ENCODE measurements at places on chromosomes 12 and 14.
A peak's percentile ranks its signal among the peaks of the same experiment; 100 is the strongest.

DNA sequence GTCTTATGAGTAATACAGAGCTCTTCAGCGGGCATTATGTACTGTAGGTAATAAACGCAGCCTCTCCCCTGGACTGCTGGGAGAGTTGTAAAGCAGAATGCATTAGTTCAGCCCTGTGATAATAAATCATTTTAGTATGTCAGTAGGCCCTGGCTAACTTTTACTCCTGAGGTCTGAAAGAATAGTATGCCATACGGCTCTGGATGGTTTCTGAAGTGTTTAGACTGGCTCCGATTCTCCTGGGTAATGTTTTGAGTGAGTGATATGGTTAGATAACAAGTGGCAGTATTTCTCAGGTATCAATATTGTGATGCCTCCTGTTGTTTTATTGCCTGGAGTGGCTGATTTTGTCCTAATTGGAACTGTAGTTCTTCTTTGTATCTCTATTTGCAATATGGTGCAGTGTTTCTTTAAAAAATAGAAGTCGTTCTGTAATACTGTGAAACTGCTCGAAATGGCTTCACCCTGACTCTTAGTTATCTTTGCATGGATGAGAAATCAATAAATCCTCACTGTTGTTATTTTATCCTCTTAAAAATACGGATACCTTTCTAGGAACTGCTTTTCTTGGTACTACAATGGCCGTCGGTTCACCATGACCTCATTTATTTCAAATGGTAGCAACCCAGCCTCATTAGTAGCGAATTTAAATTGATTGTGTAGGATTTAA is 100.2 kb downstream of the PDZRN4 start:
- no peaks in the 10 kb centered on the region for H3K4me1 ChIP-seq
- no peaks in the 10 kb centered on the region for H3K36me3 ChIP-seq
- no peak overlapping the region for H3K4me3 ChIP-seq
- H3K27ac ChIP-seq = no peak overlapping the region
- DNase-seq = no peak

DNA sequence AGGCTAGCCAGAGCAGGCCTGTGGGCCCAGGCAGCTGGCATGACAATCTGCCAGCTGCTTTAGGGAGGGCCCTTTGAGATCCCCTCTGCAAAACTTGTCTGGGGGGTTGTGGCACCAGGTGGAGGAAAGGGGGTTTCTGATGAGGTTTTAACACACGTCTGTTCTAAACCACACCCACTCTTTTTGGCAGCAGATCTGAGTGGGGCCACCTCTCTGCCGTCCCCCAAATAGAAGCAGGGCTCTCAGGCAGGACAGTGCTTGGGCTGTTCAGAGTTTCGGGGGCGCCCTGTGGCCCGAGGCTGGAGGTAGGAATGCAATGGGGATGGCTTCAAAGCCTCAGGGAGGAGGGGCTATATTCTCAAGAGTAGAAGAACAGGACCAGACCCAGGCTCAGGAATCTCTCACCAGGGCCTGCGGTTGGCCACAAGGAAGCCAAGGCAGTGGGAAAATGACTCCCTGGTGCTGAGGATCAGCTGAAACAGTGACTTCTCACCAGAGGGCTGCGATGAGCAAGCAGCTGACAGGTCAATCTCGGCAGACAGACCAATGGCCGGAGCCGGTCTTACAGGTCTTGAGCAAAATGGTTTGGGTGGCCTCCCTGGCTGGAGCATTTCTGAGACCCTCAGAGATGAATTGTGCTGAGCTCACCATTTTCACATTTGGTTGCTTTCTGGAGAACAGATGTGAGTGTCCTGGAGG is 1.5 kb upstream of the KRT5 start:
- H3K27ac ChIP-seq = no peak overlapping the region
- DNase-seq = no peak
- no peaks in the 10 kb centered on the region for H3K36me3 ChIP-seq
- no peaks in the 10 kb centered on the region for H3K4me1 ChIP-seq
- H3K27me3 ChIP-seq = no peaks in the 10 kb centered on the region

DNA sequence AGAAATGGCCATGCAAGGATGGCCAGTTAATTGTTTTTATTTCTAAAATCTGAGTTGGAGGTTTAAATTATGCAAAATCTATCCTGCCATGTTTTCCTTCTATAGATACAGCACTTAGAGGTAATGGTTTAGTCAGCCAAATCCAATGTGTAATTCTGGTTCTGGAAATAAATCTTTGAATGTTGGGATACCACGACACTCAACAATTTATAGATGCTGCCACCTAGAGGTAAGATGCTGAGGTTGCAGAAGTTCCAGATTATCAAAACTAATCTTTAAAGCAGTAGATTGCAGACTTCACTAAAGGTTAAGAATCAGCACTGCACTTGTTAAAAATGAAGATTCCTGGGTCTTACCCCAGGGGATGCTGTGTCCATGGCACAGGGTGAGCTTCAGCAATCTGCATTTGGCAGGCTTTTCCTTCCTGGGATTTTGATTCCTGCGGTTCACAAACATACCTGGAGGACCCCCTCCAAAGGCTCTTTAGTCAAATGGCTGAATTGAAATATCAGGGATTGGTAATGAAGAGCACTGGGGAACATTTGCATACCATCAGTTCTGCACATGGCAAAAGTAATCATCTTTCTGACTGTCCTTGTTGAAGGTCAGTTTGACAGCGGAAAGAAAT is 53.4 kb upstream of the ANO4 start:
- H3K36me3 ChIP-seq = no peaks in the 10 kb centered on the region
- no peaks in the 10 kb centered on the region for H3K4me1 ChIP-seq
- H3K27me3 ChIP-seq = no peaks in the 10 kb centered on the region
- no peak overlapping the region for H3K27ac ChIP-seq
- no peak for DNase-seq
- no peak overlapping the region for H3K4me3 ChIP-seq

- H3K36me3 ChIP-seq = no peaks in the 10 kb centered on the region
- DNase-seq = no peak
- H3K4me3 ChIP-seq = no peak overlapping the region
These were observed 130.3 kb downstream of the TGFB3 start for GRCh38 chr14:75851574-75851866.

DNA sequence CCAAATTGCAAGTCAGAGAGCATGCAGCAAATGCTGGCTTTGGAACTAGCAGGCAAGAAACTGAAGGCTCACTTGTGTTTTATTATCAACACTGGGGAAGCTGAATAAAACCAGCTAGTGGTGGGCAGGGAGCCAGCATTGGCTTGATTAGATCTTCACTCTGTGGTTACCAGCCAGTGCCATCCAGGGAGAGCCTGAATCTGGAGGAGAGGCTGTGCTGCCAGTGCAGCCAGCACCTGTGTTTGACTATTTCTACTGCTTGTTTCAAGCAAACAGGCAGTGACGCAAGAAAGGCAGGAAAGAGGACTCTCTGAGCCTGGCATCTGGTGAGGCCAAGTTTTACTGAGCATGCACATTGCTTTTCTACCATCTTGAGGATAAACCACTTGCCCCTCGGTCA is 247.0 kb downstream of the PHLDA1 start:
- H3K4me3 ChIP-seq = no peak overlapping the region
- no peaks in the 10 kb centered on the region for H3K4me1 ChIP-seq
- no peak overlapping the region for H3K27ac ChIP-seq
- H3K27me3 ChIP-seq = no peaks in the 10 kb centered on the region

DNA sequence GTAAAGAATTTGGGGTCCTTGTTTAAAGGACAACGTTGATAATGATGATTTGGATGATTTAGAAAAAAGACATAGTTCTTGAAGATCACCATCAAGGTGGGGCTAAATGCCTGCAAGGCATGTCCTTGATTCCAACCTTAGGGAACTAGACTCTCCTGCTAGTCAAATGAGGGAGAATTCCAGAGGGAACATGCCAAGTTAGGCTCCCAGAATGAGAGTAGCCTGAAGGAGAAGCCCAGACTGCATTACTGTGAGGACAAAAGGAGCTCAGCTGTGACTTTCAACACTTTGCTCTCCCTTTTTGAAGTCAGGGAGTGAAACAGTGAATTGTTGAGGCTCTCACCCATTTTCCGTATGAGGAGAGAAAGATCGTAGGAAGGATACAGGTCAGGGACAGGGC is 95.2 kb upstream of the TBX3 start:
- DNase-seq = no peak
- no peak overlapping the region for H3K4me3 ChIP-seq
- no peaks in the 10 kb centered on the region for H3K4me1 ChIP-seq
- no peaks in the 10 kb centered on the region for H3K27me3 ChIP-seq

GRCh38 chr14:72643317-72643801 is 250.5 kb downstream of the DPF3 start:
- H3K36me3 ChIP-seq = no peaks in the 10 kb centered on the region
- H3K4me3 ChIP-seq = no peak overlapping the region
- no peaks in the 10 kb centered on the region for H3K27me3 ChIP-seq
- H3K27ac ChIP-seq = no peak overlapping the region

- no peak overlapping the region for H3K27ac ChIP-seq
- no peaks in the 10 kb centered on the region for H3K27me3 ChIP-seq
- DNase-seq = no peak
- H3K4me1 ChIP-seq = no peaks in the 10 kb centered on the region
These were observed 319.7 kb upstream of the NAV3 start for GRCh38 chr12:77510985-77511384.

DNA sequence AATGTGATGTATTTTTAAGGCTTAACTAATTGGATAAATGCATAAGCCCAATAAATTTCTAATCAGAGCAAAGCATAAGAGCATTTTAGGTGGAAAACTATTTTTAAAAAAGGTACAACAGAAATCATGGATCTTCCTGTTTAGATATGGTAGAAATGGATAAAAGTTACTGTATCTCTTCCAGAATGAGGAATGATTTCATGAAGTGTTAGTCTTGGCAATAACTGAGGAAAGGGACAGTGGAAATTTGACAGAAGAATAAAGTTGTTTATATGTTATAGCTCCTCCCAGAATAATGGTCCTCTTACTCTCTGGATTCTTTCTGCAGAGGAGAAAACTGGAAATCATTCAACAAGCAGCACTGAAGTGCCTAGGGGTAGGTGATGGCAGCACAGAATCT is 32.4 kb upstream of the BMAL2 start:
- H3K4me1 ChIP-seq = no peaks in the 10 kb centered on the region
- H3K27ac ChIP-seq = no peak overlapping the region
- no peaks in the 10 kb centered on the region for H3K27me3 ChIP-seq
- peaks cover 10% of the 10 kb centered on the region for H3K36me3 ChIP-seq
- no peak overlapping the region for H3K4me3 ChIP-seq

DNA sequence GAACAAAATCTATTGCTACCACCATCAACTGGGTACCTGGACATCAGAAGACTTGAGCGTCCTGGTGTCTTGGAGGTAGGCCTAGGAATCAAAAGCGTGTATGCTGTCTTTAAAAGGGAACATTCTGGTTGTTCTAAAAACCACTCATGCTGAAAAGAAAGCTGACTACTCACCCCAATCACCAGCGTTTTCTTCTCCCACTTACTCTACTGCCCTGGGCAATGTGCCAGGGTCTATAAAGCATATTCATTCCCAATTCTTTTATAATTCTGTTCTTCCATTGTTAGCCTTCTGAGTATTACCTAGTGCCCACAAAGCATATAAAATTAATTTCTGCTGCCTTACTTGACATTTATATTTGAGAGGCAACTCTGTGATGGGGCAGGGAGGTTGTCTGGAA is 133.4 kb downstream of the KCNA5 start:
- H3K36me3 ChIP-seq = no peaks in the 10 kb centered on the region

DNA sequence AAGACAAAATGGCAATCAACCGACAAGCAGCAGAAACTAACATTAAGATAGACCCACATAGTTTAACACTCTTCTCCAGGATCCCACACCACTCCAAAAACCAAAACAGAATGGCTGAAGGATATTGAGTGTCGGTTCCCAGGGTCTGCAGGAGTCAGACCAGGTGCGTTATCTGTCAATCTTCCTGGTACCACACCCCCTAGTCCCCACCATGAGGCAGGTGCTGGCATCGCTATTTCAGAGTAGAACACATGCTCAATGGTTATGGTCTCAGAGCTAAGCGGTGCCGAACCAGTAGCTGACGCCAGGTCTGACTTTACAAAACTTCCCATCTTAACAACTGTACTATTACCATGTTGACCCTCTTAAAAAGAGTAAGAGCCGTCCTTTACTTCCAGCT is 10.2 kb downstream of the STX2 start:
- no peak overlapping the region for H3K4me3 ChIP-seq
- peaks cover 23% of the 10 kb centered on the region for H3K4me1 ChIP-seq
- no peak for DNase-seq
- peaks cover 7% of the 10 kb centered on the region for H3K36me3 ChIP-seq
- no peaks in the 10 kb centered on the region for H3K27me3 ChIP-seq
- H3K27ac ChIP-seq = no peak overlapping the region

DNA sequence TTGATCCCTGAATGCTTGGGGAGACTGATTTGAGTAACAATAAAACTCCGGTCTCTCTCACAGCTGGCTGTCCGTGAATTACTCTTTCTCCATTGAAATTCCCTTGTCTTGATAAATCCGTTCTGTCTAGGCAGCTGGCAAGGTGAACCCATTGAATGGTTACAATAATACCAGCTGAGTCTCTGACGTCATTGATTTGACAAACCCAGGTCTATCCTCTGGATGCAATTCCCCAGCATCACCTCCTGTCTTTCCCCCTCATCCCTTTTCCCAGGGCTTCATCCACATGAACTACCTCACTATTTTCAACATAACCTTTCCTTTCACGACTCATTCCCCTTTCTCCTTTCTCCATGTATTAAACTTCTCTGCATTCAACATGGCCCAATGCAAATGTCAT is 98.7 kb upstream of the TMEM132C start:
- no peaks in the 10 kb centered on the region for H3K27me3 ChIP-seq
- H3K4me3 ChIP-seq = no peak overlapping the region
- no peak overlapping the region for H3K27ac ChIP-seq
- no peak for DNase-seq
- no peaks in the 10 kb centered on the region for H3K36me3 ChIP-seq

- DNase-seq = peak; percentile 25
- no peak overlapping the region for H3K27ac ChIP-seq
- no peak overlapping the region for H3K4me3 ChIP-seq
- H3K36me3 ChIP-seq = no peaks in the 10 kb centered on the region
- no peaks in the 10 kb centered on the region for H3K4me1 ChIP-seq
These were observed 29.0 kb downstream of the RTL1 start for GRCh38 chr14:100874411-100875091.

DNA sequence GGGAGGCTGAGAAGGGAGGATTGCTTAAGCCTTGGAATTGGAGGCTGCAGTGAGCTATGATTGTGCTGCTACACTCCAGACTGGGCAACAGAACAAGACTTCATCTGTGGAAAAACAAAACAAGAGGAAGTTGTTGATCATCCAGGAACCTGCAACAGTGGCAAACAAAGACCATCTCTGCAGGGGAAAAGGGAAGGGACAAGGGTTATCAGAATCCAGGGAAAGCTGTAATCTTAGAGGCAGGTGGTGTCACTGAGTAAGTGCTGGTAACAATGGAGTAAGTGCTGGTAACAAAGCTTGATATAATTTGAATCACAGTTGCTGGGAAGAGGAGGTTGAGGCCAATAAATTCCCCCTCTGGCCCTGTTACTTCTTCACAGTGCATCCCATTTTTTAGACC is 27.5 kb upstream of the DCN start:
- no peaks in the 10 kb centered on the region for H3K27me3 ChIP-seq
- H3K36me3 ChIP-seq = no peaks in the 10 kb centered on the region
- no peak for DNase-seq
- H3K4me1 ChIP-seq = no peaks in the 10 kb centered on the region
- no peak overlapping the region for H3K4me3 ChIP-seq
